ENCODE measurements at places on chromosomes 2 and 18. TPM values are rescaled to one million over a fixed set of nuclear protein-coding genes. Genes with fewer than 3 reads are reported as not detected.

GRCh38 chr18:52060607-52061304, 279.2 kb upstream of the DCC start:
- no peaks in the 10 kb centered on the region for H3K36me3 ChIP-seq
- H3K27ac ChIP-seq = no peak overlapping the region
- H3K27me3 ChIP-seq = no peaks in the 10 kb centered on the region
- no peak overlapping the region for H3K4me3 ChIP-seq
- DNase-seq = no peak

GRCh38 chr18:54740136-54740846, 88.0 kb upstream of the RAB27B start:
- no peak overlapping the region for H3K4me3 ChIP-seq
- no peaks in the 10 kb centered on the region for H3K4me1 ChIP-seq
- H3K27ac ChIP-seq = no peak overlapping the region
- DNase-seq = no peak

The SCYGR4 gene
- not detected for total RNA-seq

- H3K27ac ChIP-seq = peak overlapping the region; percentile 32
- H3K27me3 ChIP-seq = no peaks in the 10 kb centered on the region
- H3K36me3 ChIP-seq = no peaks in the 10 kb centered on the region
- no peak overlapping the region for H3K4me3 ChIP-seq
- no peak for DNase-seq
These were observed 17.1 kb upstream of the AAK1 start for GRCh38 chr2:69660637-69661036.

DNA sequence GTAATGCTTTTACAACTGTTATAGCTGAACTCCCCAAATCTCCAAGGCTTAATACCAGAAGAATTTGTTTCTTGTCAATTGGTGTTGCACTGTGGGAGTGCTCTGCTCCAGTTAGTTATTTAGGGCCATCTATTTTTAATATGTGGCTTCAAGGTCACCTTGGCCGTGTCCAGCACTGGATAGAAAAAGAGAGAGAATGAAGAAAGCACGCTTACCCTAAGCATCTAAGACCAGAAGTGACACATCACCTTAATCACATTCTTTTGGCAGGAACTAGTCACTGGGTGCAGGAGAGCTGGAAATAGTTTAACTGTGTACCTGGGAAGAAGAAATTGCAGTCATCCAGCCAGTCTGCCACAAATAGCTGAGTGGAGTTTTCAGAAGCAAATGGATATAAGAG, 78.8 kb downstream of the VWC2L start:
- no peak overlapping the region for H3K27ac ChIP-seq
- H3K36me3 ChIP-seq = no peaks in the 10 kb centered on the region
- H3K4me1 ChIP-seq = peaks cover 21% of the 10 kb centered on the region
- no peak overlapping the region for H3K4me3 ChIP-seq
- no peaks in the 10 kb centered on the region for H3K27me3 ChIP-seq

The DSEL gene
- 2.4 TPM for total RNA-seq

GRCh38 chr2:235946590-235946989, 221.6 kb downstream of the GBX2 start:
- DNase-seq = no peak
- no peaks in the 10 kb centered on the region for H3K27me3 ChIP-seq
- peaks cover 1% of the 10 kb centered on the region for H3K36me3 ChIP-seq
- no peak overlapping the region for H3K4me3 ChIP-seq

GRCh38 chr2:201215963-201216362, 33.0 kb downstream of the CASP10 start:
- H3K4me3 ChIP-seq = no peak overlapping the region
- H3K27me3 ChIP-seq = no peaks in the 10 kb centered on the region
- no peak for DNase-seq
- H3K27ac ChIP-seq = no peak overlapping the region
- H3K36me3 ChIP-seq = no peaks in the 10 kb centered on the region

DNA sequence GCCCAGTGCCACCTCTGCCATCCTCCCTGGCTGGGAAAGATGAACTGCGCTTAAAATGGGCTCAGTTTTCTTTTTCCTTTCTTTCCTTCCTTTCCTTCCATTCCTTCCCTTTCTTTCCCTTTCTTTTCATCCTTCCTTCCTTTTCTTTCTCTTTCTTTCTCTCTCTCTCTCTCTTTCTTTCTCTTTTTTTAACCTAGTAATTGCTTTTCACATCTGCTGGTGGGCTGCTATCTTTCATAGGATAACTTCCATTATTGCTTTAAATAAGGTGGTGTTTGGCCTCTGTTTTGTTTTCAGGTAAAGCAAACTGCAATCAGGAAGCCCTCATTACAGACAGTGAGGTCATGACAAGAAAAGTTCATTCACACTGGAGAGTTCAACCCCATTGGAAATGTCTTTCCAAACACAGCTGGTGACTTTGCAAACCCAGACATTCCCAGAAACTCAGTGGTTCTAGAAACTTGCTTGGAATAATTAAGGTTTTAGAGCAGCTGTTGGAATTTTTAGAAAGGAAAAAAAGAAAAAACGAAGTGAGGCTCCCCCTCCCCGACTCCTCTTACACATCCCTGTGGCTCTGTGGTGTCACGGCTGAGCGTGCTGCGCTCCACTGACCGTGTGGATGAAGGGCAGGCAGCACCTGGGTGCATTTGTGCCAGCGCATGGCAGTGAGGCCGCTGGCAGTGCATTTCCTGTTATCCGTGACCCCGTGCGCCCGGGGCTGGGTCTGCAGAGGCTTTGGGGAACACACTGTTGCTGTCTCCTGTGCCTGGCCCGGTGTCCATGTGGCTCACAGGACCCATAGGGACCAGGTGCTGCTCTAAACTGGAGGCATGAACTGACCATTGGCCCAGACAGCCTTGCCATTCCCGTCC, 76.9 kb downstream of the MBP start:
- peak overlapping the region; percentile 86 for H3K27ac ChIP-seq
- H3K27me3 ChIP-seq = no peaks in the 10 kb centered on the region
- DNase-seq = peak; percentile 51

The DPP4 gene
- total RNA-seq = 5.6 TPM

GRCh38 chr18:35060122-35060815, 19.1 kb downstream of the MAPRE2 start:
- peaks cover 3% of the 10 kb centered on the region for H3K4me1 ChIP-seq
- no peak overlapping the region for H3K27ac ChIP-seq
- no peak for DNase-seq
- no peaks in the 10 kb centered on the region for H3K36me3 ChIP-seq
- no peak overlapping the region for H3K4me3 ChIP-seq

GRCh38 chr2:1818404-1818803, 74.1 kb upstream of the PXDN start:
- H3K27ac ChIP-seq = no peak overlapping the region
- no peak for DNase-seq
- H3K36me3 ChIP-seq = no peaks in the 10 kb centered on the region
- peaks cover 7% of the 10 kb centered on the region for H3K4me1 ChIP-seq
- H3K4me3 ChIP-seq = no peak overlapping the region
- no peaks in the 10 kb centered on the region for H3K27me3 ChIP-seq

DNA sequence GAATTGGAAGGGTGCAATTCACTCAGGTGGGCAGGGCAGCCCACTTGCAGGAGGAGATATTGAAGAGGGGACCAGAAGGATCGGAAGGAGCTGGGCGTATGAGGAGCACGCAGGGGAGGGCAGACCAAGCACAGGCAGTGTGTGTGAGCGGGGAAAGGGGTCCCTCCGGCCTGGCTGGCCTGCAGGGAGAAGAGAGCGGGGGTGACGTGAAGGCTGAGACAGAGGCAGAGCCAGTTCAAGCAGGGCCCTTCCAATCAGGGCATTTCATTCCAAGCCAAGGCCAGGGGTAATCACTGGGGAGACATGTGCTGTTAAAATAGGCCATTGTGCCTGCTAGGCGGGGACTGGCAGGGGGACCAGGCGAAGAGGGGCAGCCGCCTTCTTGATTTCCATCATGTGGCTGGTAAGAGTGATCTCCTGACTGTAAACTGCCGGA, 62.2 kb downstream of the ACKR3 start:
- no peak overlapping the region for H3K27ac ChIP-seq
- H3K36me3 ChIP-seq = no peaks in the 10 kb centered on the region
- no peaks in the 10 kb centered on the region for H3K27me3 ChIP-seq
- no peak overlapping the region for H3K4me3 ChIP-seq
- H3K4me1 ChIP-seq = peaks cover 6% of the 10 kb centered on the region
- DNase-seq = no peak

DNA sequence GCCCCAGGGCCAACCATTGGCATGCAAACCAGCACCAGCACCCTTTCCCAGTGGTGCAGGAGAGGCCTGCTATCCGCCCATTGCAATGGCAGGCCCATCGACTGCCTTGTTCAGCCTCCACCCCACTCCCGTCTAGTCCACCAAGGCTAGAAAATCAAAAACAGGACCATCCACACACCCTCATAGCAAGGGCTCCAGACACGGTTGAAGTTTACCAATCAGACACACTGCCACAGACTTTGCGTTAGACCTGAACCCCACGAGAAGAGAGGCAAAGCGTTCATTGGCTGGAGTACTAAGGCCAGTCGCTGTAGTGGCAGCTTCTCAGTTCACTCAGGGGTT, 95.3 kb upstream of the TEX51 start:
- no peaks in the 10 kb centered on the region for H3K27me3 ChIP-seq
- H3K4me3 ChIP-seq = no peak overlapping the region
- no peaks in the 10 kb centered on the region for H3K36me3 ChIP-seq
- H3K27ac ChIP-seq = no peak overlapping the region
- no peak for DNase-seq

GRCh38 chr2:72576459-72576858, 249.4 kb downstream of the EXOC6B start:
- H3K27me3 ChIP-seq = no peaks in the 10 kb centered on the region
- no peaks in the 10 kb centered on the region for H3K36me3 ChIP-seq
- no peak overlapping the region for H3K4me3 ChIP-seq
- H3K27ac ChIP-seq = no peak overlapping the region
- no peak for DNase-seq

The MMADHC gene
- 127 TPM for total RNA-seq

The BMP10 gene
- not detected for total RNA-seq

GRCh38 chr2:225616848-225617247, 217.3 kb downstream of the NYAP2 start:
- H3K27me3 ChIP-seq = no peaks in the 10 kb centered on the region
- no peaks in the 10 kb centered on the region for H3K4me1 ChIP-seq
- H3K36me3 ChIP-seq = no peaks in the 10 kb centered on the region
- no peak for DNase-seq
- H3K27ac ChIP-seq = no peak overlapping the region

- no peaks in the 10 kb centered on the region for H3K27me3 ChIP-seq
- H3K27ac ChIP-seq = no peak overlapping the region
- H3K36me3 ChIP-seq = no peaks in the 10 kb centered on the region
- no peaks in the 10 kb centered on the region for H3K4me1 ChIP-seq
These were observed 18.8 kb upstream of the PLB1 start for GRCh38 chr2:28477087-28477486.

DNA sequence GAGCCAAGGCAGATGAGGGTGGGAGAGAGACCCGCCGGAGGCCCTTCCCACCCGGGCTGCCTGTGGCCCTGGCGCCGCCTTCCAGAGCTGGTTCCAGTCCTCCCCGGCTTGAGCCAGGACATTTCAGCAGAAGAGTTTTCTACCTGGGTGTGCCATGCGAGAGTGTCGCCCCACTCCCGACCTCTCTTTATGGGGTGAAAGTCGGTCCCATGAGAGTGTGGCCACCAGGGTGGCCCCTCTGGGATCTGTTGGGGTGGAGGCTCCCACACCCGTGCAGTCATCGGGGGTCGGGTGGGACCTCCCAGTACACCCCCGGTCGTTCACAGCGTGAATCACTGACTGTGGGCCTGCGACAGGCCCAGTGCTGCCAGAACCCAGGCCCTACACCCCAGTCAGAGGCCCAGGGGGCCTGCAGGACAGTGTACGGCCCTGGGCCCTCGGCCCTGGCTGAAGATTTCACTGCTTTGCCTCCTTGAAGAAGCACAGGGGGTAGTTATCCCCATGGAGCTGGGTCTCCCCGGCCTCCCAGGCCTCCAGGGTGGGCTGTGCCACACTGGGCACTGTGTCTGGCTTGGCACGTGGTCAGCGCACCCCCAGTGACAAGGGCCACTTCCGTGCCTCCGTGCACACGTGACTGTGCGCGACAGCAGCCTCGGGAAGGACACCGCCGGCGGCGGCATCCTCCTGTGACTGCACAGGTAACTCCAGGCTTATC, 5.9 kb downstream of the NFATC1 start:
- peak; percentile 16 for DNase-seq
- no peak overlapping the region for H3K4me3 ChIP-seq
- peaks cover 69% of the 10 kb centered on the region for H3K4me1 ChIP-seq
- no peaks in the 10 kb centered on the region for H3K27me3 ChIP-seq
- H3K27ac ChIP-seq = no peak overlapping the region

GRCh38 chr2:23568626-23569190, 183.7 kb downstream of the KLHL29 start:
- H3K27me3 ChIP-seq = no peaks in the 10 kb centered on the region
- H3K4me1 ChIP-seq = peaks cover 12% of the 10 kb centered on the region
- no peaks in the 10 kb centered on the region for H3K36me3 ChIP-seq
- DNase-seq = no peak
- H3K27ac ChIP-seq = no peak overlapping the region

The RFX8 gene
- total RNA-seq = 0.17 TPM

- DNase-seq = peak; percentile 79
- peaks cover 53% of the 10 kb centered on the region for H3K4me1 ChIP-seq
- H3K27me3 ChIP-seq = no peaks in the 10 kb centered on the region
- H3K4me3 ChIP-seq = no peak overlapping the region
These were observed 37.4 kb downstream of the SH3BP4 start for GRCh38 chr2:234989183-234989701.

DNA sequence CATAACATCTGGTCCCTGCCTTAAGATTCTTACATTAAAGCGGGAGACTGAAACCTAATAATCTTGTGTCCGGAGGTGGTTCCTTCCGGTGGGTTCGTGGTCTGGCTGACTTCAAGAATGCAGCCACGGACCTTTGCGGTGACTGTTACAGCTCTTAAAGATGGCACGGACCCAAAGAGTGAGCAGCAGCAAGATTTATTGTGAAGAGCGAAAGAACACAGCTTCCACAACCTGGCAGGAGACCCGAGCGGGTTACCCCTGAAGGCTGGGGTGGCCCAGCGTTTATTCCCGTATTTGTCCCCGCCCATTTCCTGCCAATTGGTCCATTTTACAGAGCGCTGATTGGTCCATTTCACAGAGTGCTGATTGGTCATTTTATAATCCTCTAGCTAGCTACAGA, 122.3 kb upstream of the SIX2 start:
- no peak overlapping the region for H3K27ac ChIP-seq
- H3K27me3 ChIP-seq = no peaks in the 10 kb centered on the region
- no peak overlapping the region for H3K4me3 ChIP-seq
- no peak for DNase-seq
- no peaks in the 10 kb centered on the region for H3K4me1 ChIP-seq
